Naive thymus-derived CD4-positive, alpha-beta T cell (primary cell): ENCODE measurements at places on chromosomes 2 and 18.
A peak's percentile ranks its signal among the peaks of the same experiment; 100 is the strongest.

- no peak for DNase-seq
Measured at GRCh38 chr2:11534746-11535484, 1.1 kb downstream of the GREB1 start.

DNA sequence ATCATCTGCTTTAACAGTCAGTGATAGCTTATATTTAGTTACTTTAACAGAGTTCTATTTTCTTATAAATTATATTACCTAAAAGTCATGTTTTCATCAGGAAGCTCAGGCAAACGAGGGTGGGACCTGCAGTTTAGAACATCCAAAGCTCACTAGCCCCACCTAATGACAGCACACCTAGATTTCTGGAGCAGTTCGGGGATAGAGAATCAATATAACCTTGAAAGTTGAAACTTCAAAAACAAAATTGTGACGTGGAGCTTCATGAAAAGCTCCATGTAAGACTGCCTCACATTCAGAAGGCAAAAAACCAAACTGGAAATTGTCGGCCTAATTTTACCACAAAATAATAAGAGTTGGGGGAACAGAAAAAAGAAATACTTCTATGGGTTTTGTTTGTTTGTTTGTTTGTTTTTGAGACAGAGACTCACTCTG is 185.9 kb upstream of the CCDC150 start:
- peak; percentile 2 for DNase-seq

DNA sequence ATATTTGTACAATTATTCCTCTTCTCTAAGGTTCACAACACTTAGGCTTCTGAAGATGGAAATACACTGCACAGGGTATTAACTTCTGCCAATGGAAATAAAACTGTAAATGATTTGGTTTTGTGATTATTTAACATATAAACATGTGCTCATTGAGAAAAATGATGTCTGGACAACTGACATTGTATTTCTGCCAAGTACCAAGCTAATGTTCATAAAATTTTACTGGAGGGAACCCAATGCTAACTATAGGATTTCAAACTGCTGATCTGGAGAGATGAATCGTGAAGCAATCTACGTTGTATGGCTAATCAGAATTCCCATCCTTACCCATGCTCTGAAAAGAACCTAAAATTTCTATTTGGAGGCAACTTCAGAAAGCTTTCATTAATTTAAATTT is 279.7 kb downstream of the NRXN1 start:
- no peak for DNase-seq

- no peak for DNase-seq
Measured at GRCh38 chr2:15725782-15726112, 134.1 kb downstream of the DDX1 start.

DNA sequence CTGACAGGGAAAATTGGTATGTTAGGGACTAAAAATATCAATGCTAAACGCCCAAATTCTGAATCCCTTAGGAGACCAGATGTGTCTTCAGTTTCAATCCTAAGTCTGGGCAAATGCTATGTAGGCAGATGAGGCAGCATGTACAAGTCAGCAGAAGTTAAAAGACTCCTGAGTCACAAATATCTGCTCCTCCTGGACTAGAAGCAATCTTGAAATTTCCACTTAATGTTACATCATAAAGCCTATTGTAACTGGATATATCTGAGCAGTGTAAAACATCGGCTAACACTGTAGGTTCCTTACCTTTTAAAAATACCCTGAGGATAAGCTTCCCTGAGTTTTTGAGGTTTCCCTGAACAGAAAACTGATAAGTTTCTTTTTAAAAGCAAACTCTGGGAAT is 1087.6 kb upstream of the PIK3C3 start:
- no peak for DNase-seq

- no peak for DNase-seq
Measured at GRCh38 chr2:206988884-206989283, 49.6 kb downstream of the CPO start.
